ENCODE measurements at places on chromosomes 6 and 20.
A peak's percentile ranks its signal among the peaks of the same experiment; 100 is the strongest.

GRCh38 chr6:170271771-170272314, 19.0 kb downstream of the DLL1 start:
- peak overlapping the region; percentile 97 for H3K27ac ChIP-seq
- H3K4me3 ChIP-seq, result peak overlapping the region; percentile 94
- H3K27me3 ChIP-seq, result no peaks in the 10 kb centered on the region
- H3K36me3 ChIP-seq, result peaks cover 17% of the 10 kb centered on the region
- peak; percentile 80 for DNase-seq
- H3K4me1 ChIP-seq, result peaks cover 23% of the 10 kb centered on the region

DNA sequence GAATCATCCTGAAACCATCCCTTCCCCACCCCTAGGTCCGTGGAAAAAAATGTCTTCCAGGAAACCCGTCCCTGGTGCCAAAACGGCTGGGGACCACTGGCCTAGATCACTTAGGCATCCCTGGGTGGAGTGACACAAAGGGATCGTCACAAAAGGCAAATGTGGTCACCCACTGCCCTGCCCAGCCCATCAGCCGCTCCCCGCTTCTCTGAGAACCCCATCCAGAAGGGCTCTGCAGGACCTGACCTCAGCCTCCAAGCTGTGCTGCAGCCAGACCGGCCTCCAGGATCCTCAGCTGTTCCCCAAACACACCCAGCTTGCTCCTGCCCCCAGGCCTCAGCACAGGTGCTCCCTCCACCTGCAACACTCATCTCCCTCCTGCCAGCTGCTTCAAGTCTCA, 61.6 kb downstream of the PREX1 start:
- H3K4me3 ChIP-seq, result no peak overlapping the region
- peak overlapping the region; percentile 97 for H3K27ac ChIP-seq
- H3K4me1 ChIP-seq, result peaks cover 94% of the 10 kb centered on the region
- no peak for DNase-seq
- H3K36me3 ChIP-seq, result peaks cover 2% of the 10 kb centered on the region

DNA sequence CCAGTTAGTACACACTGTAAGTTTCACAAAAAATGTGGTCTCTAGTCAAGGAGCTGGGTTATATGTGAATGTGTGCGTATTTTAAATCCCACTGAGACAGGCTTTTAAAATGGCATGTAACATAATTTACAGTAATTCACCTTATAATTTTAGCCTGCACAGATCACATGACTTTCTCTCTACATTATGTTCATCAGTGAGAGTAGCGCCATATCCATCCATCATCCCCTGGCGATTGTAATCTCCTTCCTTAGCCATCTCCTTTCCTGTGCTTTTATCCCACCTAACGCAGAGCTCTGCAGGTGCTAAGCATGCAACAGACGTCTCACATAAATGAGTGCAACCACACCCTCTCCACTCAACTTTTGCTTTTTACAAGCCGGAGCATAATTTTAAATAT, 210.8 kb downstream of the TBC1D7 start:
- no peak for DNase-seq
- H3K36me3 ChIP-seq, result no peaks in the 10 kb centered on the region
- no peaks in the 10 kb centered on the region for H3K4me1 ChIP-seq

DNA sequence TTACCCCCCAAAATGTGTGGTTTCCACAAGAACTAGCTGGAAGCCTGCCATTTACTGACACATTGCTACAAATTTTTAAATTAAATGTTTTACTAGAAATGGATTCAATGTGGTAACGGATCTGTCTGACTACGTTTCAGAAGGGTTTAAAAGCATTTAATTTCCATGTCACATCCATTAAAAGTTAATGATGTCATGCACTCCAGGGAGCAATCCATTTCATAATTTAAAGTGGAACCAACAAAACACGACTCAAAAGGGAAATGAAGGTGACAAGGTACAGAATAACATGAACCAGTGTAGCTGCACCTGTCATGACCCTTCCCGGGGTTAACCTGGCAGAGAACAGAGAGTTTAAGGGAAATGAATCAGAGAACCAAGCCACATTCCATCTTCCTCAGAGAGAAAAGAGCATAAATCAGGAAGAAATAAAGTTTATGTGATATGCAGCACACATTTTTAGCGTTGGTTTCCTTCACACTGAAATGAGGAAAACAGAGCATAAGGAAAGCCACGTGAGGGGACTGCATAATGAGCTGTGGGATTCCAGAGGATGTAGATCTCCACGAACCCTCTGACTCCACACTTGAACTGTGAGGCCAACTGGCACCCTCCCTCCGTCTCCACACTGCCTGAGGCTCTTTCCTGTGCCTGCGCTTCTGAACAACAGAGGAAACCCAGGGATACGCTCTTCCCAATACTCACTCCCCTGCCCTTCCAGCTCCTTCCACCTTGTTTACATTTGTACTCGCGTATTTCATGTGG, 170.3 kb upstream of the AHI1 start:
- H3K27ac ChIP-seq, result no peak overlapping the region
- H3K4me3 ChIP-seq, result no peak overlapping the region
- no peaks in the 10 kb centered on the region for H3K36me3 ChIP-seq

GRCh38 chr6:11343963-11344723, 111.7 kb upstream of the NEDD9 start:
- H3K36me3 ChIP-seq, result peaks cover 44% of the 10 kb centered on the region
- peaks cover 59% of the 10 kb centered on the region for H3K4me1 ChIP-seq
- no peak for DNase-seq
- no peak overlapping the region for H3K4me3 ChIP-seq
- no peaks in the 10 kb centered on the region for H3K27me3 ChIP-seq

GRCh38 chr20:50898475-50898874, 32.8 kb downstream of the ADNP start:
- peaks cover 17% of the 10 kb centered on the region for H3K4me1 ChIP-seq
- H3K27ac ChIP-seq, result no peak overlapping the region
- peaks cover 13% of the 10 kb centered on the region for H3K36me3 ChIP-seq
- no peak for DNase-seq
- H3K27me3 ChIP-seq, result no peaks in the 10 kb centered on the region
- no peak overlapping the region for H3K4me3 ChIP-seq

DNA sequence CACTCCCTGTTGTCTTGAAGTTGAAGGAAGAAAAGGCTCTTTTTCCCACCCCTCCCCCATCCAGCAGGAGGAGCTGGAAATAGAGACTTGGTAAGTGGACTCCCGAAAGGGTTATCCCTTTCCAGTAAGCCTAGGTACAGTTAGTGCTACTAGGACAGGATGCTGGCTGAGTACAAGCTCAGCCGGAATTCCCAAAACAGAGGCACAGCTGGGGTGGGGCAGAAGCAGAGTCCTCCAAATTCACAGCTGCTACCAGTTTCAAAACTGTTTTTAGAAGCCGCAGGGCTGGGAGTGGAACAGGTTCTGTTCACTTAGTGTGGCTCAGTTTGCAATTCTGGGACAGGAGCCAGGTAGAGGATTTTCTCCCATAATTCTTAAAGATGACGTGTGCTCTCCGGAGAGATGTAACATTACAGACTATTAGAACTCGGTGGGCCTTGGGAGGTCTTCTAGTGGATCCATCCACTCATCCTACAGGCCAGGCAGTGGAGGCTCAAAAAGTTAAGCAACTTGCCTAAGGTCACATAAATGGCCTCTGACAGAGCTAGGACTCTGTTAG, 19.0 kb upstream of the UTRN start:
- no peak overlapping the region for H3K4me3 ChIP-seq
- DNase-seq, result no peak
- H3K27me3 ChIP-seq, result no peaks in the 10 kb centered on the region
- no peak overlapping the region for H3K27ac ChIP-seq

GRCh38 chr20:10090588-10091166, 55.9 kb downstream of the ANKEF1 start:
- no peaks in the 10 kb centered on the region for H3K4me1 ChIP-seq
- DNase-seq, result no peak
- no peak overlapping the region for H3K4me3 ChIP-seq

GRCh38 chr6:137231895-137232294, 12.7 kb upstream of the IFNGR1 start:
- H3K36me3 ChIP-seq, result no peaks in the 10 kb centered on the region
- H3K27me3 ChIP-seq, result no peaks in the 10 kb centered on the region
- no peak overlapping the region for H3K27ac ChIP-seq
- no peak for DNase-seq
- peaks cover 46% of the 10 kb centered on the region for H3K4me1 ChIP-seq

DNA sequence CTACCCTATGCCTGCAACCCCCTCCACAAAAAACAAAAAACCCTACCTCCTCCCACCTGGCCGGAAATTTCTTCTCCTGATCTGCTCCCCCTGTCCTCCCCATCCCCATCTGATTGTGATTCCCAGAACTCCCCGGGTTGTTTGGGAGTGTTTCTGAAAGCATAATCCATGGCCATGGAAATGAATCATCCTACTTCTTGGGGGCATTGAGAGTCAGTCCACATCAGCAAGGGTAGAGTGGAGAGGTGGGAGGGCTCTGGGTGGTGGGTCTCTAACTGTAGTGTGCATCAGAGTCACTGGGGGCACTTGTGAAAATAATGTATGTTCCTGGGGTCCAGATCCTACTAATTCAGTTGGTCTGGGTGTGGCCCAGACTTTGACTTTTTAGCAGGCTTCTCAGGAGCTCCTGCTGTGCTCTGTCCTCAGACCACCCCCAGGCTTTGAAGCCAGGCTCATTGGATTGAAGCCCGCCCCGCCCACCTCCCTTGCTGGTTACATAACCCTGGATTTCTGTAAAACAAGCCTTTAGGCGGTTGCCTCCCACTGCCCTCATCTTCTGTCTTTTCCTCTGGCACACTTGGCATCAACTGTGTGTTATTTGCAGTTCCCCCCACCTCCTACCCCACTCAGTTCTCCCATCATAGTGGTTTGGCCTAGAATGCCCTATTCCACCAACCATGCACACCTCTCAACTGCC, 10.5 kb downstream of the PIGT start:
- H3K4me1 ChIP-seq, result no peaks in the 10 kb centered on the region
- no peak overlapping the region for H3K4me3 ChIP-seq
- H3K27ac ChIP-seq, result peak overlapping the region; percentile 44
- no peak for DNase-seq
- H3K27me3 ChIP-seq, result no peaks in the 10 kb centered on the region

GRCh38 chr20:49831770-49832631, 19.4 kb downstream of the SLC9A8 start:
- no peak overlapping the region for H3K27ac ChIP-seq
- H3K4me3 ChIP-seq, result no peak overlapping the region

DNA sequence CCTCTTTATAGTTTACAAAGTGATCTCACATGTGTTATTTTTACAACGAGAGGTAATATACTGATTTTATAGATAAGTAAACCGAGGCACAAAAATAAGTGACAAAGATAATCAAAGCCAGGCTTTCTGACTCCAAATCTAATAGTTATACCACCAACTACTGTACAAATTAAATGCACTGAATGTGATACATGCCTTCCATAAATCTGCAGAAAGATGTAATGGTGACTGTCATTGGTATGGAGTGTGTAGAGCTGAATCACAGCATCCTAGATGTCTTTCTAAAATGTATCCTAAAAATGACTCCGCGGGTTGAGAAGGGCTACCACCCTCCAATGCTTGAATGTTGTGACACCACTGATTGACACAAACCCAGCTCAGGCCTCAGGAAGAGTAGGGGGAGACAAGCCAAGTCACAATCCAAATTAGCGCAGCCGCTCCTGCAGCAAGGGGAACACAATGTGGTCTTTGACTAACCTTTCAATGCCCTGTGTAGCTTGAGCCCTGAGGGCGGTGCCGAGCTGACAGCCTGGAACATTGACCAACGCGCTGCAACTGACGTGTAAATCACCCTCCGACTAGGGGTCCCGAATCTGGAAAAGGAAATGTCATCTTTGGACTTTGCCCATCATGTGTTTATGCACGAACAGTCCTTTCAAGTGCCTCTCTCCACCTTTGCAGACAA, 136.8 kb downstream of the OLIG3 start:
- no peaks in the 10 kb centered on the region for H3K36me3 ChIP-seq
- H3K4me1 ChIP-seq, result peaks cover 12% of the 10 kb centered on the region
- no peak for DNase-seq
- no peak overlapping the region for H3K27ac ChIP-seq
- no peak overlapping the region for H3K4me3 ChIP-seq

- DNase-seq, result no peak
- no peaks in the 10 kb centered on the region for H3K36me3 ChIP-seq
- no peak overlapping the region for H3K4me3 ChIP-seq
- H3K27ac ChIP-seq, result no peak overlapping the region
- no peaks in the 10 kb centered on the region for H3K4me1 ChIP-seq
Observed at GRCh38 chr20:58471193-58472164, 43.7 kb downstream of the APCDD1L start.

DNA sequence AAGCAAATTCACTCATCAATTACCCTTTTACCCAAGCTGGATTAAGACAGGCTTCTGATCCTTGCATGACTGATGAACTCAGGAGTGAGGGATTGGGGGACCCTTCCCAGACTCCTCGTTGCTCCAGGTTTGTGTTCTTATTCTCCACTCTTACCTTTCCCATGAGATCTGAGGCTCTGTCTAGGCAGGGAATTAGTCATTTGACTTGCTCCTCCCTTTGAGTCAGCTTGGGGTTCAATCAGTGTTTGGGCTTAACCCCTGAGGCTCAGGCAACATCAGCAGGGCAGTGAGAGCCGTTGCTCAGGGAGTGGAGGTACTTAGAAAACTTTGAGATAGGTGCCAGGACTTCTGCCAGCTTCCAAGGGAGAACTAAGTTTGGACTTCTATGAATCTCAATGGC, 20.7 kb upstream of the TOX2 start:
- peaks cover 18% of the 10 kb centered on the region for H3K27me3 ChIP-seq
- no peaks in the 10 kb centered on the region for H3K4me1 ChIP-seq
- no peak for DNase-seq
- H3K4me3 ChIP-seq, result no peak overlapping the region
- peaks cover 21% of the 10 kb centered on the region for H3K36me3 ChIP-seq

- DNase-seq, result peak; percentile 17
- peak overlapping the region; percentile 98 for H3K27ac ChIP-seq
- H3K36me3 ChIP-seq, result no peaks in the 10 kb centered on the region
- no peaks in the 10 kb centered on the region for H3K27me3 ChIP-seq
- peak overlapping the region; percentile 98 for H3K4me3 ChIP-seq
- peaks cover 38% of the 10 kb centered on the region for H3K4me1 ChIP-seq
Observed at GRCh38 chr6:27752038-27752885, 159.9 kb downstream of the OR2B2 start.

DNA sequence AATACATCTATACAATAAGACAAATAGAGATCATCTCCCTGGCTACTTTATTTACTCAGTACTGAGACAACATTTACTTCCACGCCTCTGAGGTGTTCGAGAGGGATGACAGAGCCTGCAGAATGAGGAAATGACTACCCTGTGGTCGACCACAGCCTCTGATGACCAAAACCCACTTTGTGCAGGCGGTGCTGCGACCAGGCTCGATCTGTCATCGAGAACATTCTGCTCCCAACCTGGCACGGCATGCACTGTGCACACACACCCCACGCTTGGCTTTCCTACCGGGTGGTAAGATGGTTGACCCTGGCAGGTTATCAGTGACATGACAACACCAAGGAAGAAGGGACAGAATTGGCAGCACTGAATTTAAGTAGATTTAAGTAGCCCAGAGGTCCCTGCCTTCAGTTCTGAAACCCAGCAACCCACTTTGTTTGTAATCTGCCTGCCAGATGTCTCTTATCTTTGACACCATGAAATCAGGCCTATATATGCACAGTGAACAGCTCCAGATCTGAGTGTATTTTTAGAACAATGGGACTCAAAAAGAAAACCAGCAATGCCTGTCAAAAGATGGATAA, 42.6 kb downstream of the TTI1 start:
- peaks cover 6% of the 10 kb centered on the region for H3K36me3 ChIP-seq
- no peak for DNase-seq
- peaks cover 24% of the 10 kb centered on the region for H3K4me1 ChIP-seq
- H3K27ac ChIP-seq, result peak overlapping the region; percentile 62

GRCh38 chr20:61614706-61615100, 362.6 kb downstream of the CDH4 start:
- no peak overlapping the region for H3K4me3 ChIP-seq
- no peaks in the 10 kb centered on the region for H3K4me1 ChIP-seq
- H3K36me3 ChIP-seq, result no peaks in the 10 kb centered on the region
- H3K27ac ChIP-seq, result no peak overlapping the region
- peak; percentile 34 for DNase-seq
- no peaks in the 10 kb centered on the region for H3K27me3 ChIP-seq

Data from naive thymus-derived CD8-positive, alpha-beta T cell (primary cell).